ENCODE measurements at places on chromosomes 4 and X.
A peak's percentile ranks its signal among the peaks of the same experiment; 100 is the strongest.

DNA sequence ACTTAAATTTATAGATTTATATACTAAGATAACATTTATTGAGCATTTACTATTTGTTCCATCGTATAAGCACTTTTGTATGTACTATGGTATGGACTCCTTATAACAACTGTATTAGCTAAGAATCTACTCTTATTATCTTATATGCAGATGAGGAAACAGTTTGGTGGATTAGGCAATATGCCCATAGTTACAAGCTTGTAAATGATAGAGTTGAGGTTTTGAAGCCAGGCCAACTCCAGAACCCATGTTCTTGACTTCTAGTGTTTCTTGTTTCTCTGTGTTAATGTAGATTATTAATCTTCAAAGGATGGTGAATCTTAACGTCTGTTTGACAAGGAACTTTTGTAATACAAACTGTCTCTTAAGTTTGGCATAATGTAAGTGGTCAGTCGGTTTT is 71.3 kb downstream of the STIM2 start:
- peak; percentile 17 for DNase-seq

GRCh38 chr4:18007625-18008024 is 13.9 kb downstream of the LCORL start:
- no peak for DNase-seq

DNA sequence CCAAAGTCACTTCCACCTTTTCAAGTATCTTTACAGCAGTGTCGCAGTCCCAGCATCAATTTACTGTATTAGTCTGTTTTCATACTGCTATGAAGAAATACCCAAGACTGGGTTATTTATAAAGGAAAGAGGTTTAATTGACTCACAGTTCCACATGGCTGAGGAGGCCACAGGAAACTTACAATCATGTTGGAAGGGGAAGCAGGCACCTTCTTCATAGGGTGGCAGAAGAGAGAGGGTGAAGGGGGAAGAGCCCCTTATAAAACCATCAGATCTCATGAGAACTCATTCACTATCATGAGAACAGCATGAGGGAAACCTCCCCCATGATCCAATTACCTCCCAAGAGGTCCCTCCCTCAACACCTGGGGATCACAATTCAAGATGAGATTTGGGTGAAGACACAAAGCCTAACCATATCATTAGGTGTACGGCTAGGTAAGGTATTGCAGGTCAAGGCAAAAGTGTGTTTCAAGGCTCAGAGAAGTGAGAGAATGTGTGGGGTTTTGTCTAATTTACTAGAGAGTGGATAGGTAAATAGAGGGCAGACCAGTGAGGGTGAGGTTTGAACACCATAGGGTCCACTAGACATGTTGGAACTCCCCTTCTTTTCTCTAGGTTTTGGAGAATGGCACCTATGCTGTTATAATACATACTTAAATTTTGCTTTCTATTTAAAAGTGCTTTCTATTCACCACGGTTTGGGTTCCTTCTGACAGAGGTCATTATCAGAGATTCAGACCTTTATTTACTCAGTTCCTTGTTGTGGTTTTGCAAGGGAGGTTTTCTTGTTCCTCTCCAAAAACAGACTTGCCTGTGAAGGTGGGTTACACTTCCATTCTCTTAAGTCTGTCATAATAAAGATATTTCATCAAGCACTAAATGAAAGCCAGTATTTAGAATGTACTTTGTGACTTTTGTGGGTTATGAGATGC is 186.6 kb downstream of the CPEB2 start:
- DNase-seq = no peak

DNA sequence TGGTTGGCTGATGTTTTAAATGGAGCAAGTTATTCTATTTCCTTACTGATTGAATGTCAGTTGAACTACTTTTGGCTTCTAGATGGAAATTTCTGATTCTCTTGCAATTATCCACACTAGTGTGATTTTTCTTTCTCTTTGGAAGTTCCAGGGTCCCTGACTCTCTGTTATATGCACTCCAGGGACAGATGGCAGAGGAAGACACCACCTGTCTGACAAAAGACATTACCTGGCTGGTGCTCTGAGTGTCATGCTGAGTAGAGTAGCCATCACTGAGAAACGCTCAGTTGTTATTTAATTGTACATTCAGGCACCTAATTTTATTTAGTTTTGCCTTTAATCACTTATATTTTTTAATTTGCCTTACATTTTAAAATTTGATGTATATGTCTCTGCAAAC is 105.4 kb upstream of the TLL1 start:
- DNase-seq = no peak

DNA sequence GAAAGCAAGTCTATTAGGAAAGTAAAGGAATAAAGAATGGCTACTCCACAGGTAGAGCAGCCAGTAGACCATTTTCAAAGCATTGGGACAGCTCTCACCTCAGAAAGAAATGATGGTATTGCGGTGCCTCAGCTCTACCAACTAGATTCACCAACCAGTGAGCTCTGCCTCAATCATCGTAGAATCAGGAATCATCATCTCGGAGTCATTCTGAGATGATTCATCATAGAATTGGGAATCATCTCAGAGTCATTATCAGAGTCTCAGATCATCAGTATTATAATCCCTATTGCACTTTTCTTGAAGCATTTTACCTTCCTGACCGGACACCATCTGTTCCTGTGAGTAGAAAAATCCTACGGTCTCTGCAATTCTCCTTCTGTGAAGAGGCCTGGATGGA is 17.5 kb upstream of the SAT1 start:
- DNase-seq = no peak

DNA sequence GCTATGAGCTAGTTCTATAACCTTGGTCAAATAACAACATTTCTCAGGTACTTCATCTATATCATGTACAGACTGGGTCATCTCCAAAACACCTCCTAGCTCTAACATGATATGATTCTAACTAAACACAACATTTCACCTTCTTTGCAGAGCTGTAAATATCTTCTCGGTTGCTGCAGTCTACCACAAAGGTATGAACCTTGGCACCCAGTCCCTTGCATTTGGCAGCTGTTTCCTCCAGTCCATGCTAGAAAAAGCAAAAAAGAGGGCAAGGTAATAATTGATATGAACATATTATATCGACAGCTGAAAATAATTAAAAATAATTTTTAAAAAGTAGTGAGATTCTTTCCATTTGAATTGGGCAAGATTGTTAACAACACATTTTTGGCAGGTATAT is 8.9 kb downstream of the HSD17B11 start:
- no peak for DNase-seq

DNA sequence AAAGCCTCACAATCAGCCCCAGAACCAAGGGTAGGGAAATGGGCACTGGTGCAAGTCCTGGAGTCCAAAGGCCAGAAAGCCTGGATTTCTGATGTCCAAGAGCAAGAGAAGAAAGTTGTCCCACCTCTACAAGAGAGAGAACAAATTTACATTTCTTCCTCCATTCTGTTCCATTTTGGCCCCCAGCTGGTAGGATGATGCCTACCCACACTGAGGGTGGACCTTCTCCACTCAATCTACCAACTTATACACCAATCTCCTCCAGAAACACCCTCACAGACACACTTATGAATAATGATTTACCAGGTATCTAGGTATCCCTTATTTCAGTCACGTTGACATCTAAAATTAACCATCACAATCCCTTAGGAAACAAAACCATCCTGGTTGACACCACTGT is 367.8 kb upstream of the GRIA3 start:
- DNase-seq = no peak

DNA sequence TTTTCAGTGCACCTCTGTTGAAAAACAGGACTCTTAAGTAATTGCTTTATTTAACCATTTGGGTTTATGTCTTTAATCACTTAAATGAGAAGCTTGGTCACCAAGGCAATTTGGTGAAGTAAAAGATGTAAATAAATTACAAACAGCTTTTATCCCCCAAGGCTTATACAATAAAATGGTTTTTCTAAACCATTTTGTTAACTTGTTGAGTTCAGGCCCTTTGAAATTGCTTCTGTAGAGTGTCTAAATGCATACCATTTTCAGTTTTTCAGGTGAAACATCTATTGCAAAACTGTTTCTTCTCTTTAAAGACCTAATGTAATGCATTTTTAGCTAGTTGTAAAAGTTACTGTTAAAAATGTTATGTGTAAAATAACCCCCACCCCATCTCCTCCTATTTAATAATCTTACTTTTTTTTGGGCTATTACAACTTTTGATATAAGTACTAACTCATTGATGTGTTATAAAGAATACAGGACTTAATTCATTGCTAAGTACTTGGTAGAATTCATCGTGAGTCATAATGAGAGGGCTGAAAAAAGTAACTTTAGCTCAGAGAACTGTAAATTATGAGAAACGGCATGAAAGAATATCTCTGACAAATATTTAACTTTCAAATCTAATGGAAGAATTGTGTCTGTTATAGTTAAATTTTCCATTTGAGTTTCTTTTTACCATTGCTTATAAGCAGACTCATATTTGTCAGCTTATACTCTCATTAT is 4.5 kb downstream of the RAPGEF2 start:
- peak; percentile 30 for DNase-seq

GRCh38 chrX:130775849-130776248 is 127.2 kb downstream of the ENOX2 start:
- no peak for DNase-seq

DNA sequence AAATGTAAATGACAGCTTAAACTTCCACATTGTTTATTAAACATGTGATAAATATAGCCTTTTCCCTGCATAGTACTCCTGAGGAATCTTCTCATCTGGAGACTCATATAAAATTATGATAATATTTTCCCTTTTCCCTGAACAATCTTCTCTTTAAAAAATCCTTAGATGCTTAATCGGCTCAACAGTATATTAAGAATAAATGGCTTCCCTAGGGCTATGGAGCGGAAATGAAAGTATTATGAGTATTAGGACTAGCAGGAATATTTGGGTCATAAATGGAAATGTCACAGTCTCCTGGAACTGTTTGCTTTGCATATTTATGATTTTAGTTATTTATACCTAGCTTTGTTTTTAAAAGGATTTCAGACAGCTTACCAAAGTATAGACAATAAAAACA is 200.7 kb upstream of the PDE5A start:
- DNase-seq = no peak

DNA sequence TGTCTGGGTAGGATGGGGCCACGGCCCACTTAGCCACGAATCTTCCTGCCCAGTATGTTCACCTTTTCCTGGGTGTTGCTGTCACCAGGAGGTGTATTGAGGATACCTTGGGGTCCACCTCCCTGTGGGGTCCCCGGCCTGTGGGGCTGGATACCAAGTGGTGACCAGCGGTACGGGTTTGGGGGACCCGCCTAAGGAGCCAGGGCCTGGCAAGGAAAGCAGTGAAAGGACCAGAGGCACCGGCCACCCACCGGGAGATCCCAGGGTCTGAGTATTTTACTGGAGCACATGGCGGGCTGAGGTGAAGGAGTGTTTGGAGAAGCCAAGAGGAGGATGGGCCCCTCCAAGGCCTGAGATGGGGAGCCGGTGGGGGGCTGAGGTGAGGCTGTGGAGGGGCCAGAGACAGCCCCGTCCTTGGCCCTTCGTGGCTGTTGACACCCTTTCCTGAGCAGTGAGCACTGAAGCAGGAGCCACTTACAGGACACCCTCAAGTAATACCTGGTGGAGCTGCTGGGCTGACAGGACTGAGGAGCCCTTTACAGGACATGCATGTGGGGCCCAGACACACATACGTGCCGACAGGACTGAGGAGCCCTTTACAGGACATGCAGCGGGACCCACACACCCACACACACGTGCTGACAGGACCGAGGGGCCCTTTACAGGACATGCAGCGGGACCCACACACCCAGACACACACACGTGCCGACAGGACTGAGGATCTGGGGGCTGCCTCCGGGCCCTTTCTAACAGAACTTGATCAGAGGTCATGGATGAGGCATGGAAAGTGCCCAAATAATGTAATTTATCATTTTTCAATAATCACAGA is 38.4 kb downstream of the TMEM271 start:
- no peak for DNase-seq

GRCh38 chr4:67158666-67159065 is 386.6 kb downstream of the CENPC start:
- DNase-seq = no peak

GRCh38 chrX:149515954-149516602 is 11.0 kb upstream of the IDS start:
- no peak for DNase-seq

DNA sequence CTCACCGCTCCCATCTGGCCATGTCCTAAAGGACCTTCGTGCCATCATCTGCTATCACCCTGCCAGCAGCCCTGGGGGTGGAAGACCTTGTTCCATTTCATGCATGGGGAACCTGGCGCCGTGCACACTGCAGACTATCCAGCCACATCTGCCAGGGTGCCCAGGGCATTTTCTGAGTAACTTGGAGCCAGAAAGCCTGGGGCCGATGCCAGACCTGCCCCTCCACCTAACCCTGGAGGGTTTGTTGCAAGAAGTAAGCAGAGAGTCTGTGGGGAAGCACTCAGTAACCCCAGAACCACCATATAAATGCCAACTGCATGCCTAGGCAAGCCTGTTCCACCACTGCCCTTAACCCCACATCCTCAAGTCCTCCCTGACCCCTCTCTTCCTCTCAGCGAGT is 7.3 kb downstream of the HAUS7 start:
- DNase-seq = no peak

GRCh38 chr4:148034813-148035212 is 302.9 kb downstream of the ARHGAP10 start:
- DNase-seq = no peak

DNA sequence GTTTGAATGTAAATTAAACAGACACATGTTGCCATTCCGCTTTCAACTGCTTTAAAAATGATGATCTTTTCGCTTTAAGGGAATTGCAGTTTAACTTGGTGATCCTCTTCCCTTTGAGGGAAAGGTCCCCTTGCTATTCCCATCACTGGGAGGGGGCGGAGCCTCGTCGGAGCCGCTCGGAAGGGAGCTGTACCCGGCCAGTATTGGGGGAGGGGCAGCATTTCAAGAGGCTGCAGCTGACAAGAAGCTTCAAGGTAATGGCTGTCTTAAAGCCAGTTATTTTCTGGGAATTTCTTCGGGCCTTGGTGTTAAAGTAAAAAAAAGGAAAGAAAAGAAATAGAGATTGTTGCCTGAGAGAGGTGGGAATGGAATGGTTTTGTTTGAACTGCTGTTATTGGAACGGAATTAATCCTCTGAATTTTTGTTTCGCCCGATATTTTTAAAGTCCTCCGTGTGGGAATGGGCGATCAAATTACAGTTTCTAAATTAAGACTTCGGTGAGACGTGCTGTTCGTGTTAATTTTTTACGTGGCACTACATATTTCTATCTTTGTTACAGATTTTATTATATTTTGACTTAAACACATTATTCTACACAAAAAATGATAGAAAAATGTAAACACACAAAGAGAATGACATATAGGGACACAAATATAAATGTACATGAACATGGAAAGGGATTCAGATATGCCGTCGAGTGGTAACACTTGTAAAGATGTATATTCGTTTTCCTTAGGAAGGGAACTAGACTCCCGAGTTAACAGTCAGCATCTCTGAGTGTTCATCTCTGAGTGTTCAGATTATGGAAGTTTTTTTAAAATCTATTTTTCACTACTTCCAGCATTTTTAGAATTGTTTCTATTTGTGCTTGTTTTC is 9.2 kb downstream of the PWWP3B start:
- peak; percentile 46 for DNase-seq

GRCh38 chr4:25767877-25768725 is 94.7 kb downstream of the SEL1L3 start:
- DNase-seq = peak; percentile 67

GRCh38 chr4:145414841-145415240 is 66.8 kb upstream of the SMAD1 start:
- DNase-seq = no peak

GRCh38 chrX:129744861-129745321 is 6.1 kb downstream of the XPNPEP2 start:
- DNase-seq = no peak

- DNase-seq = no peak
Measured at GRCh38 chr4:154044742-154045485, 256.0 kb upstream of the SFRP2 start.

- no peak for DNase-seq
Measured at GRCh38 chrX:2712428-2712827, 21.3 kb downstream of the CD99 start.

GRCh38 chrX:110267874-110268273 is 50.0 kb downstream of the AMMECR1 start:
- DNase-seq = no peak

Measured in mesenchymal stem cell (in vitro differentiated cells and primary cell).